RWPE1 (cell line): ENCODE measurements at places on chromosomes 3 and 15.

DNA sequence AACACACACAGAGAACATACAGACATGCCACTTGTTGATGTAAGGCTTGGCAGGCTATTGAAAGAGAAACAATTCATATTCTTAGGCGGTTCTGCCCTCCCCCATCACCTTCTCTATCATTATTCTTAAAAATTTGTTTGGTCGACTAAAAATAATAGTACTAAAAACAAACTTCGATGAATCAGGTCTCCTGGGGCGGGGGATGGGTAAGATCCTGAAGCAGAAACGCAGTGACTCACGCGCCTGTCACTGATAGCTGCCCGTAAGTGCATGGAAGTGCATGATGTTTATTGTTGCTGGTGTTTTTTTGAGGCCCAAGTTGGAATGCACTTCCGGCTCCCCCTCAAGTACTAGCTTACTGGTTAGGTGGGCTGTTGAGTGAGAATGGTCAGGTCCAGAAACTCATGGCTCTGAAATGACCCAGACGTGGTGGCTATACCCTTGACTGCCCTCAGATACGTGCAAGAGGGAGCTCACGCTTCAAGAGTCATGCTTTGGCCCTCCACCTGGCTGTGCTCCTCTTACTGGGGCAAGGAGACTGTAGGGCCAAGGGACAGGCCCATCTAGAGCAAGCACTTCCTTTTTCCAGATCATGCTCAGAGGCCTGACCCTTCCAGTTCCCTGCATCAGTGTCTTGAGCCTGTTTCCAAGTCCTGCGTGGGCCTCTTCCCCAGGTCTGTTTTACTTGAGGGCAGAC is 10.9 kb downstream of the SMAD3 start:
- peak; percentile 80 for DNase-seq

- DNase-seq = peak; percentile 3
These were observed 8.8 kb downstream of the SNTN start for GRCh38 chr3:63661242-63661641.

GRCh38 chr3:39271363-39271914 is 8.4 kb downstream of the CX3CR1 start:
- no peak for DNase-seq

- DNase-seq = no peak
These were observed 540.6 kb downstream of the NLGN1 start for GRCh38 chr3:173938159-173938558.

- DNase-seq = no peak
These were observed 694.0 kb downstream of the DIPK2A start for GRCh38 chr3:144665567-144666053.

DNA sequence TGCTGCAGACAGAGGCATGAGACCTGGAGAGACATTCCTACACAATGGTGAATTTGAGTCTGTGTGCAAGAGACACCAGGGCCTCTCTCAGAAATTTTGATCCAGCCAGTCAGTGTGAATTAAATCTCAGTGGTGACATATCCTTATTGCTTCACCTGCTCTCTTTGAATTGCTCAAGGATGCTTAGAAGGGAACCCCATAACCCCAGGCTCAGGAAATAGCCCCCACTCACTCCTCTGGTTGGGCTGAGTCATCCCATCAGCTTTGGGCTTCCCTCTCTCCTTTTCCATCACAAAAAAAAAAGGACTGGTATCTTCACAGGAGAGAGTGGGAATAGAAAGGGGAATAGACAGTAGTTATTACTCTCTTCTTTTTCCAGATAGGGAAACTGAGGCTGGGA is 33.0 kb upstream of the LARS2 start:
- DNase-seq = no peak

- no peak for DNase-seq
These were observed 738 bp downstream of the COMMD2 start for GRCh38 chr3:149751551-149751950.

DNA sequence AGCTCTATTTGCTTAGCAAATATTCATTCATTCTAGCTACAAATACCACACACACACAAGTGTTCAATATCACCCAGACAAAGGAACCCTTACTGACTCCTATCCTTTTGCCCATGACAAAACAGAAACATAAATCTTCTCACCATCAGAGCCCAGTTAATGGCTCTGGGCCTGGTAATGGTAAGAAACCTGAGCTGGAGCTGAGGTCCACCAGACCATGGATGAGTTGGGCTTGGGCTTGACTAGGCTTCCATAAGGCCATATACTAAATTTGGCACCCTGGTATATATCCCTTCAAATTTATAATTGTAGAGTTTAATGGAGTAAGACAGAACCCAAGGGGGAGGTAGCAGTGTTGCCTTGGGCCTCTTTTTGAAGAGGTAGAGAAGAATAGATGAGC is 29.4 kb downstream of the GPR176 start:
- DNase-seq = no peak

DNA sequence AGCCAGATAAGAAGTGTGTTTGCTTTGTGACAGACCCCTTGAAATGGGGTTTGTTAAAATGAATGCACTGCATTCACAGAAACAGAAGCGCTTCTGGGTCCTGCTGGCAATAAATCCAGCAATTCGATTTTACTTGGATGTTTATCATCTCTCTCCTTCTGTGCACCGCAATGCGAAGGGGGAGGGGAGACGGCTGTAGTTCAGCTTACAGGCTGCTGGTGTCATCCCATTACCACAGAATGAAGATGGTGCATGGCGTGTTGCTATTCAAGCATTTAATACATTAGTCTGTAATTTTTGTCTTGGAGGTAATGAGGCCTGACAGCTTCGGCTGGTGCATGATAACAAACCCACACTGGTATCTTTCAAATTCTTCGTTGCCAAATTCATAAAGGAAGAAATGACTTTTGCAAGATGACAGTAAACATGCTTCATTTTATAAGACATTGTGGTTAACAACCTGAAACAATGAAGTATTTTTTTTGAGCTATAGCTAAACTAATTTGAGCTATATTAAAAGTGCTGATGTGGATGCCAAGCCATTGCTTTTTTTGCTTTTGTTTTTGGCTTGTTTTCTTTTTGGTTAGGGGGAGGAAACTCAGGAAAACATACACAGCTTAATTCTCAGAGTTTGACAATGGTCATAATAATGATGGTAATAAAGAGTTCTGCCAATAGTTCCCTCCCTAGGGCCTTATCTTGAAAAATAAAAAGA is 418.3 kb downstream of the OTOL1 start:
- DNase-seq = no peak

DNA sequence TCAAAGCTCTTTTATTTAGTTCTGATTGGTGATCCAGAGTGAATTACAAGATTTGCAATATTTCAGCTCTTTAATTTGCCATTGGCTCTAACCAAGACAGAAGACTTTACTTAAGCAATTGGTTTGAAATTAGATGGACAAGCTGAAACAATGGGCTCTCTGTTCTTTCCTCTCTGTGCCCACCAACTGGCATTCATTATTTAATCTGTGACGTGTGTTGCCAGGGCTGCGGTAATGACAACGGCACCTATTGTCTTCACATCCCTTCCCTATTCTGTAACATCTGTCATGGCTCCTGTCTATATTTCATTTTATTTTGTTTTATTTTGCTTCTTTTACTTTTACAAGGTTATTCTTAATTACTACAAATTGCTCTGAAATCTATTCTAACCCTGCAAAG is 33.9 kb downstream of the PLD1 start:
- no peak for DNase-seq

DNA sequence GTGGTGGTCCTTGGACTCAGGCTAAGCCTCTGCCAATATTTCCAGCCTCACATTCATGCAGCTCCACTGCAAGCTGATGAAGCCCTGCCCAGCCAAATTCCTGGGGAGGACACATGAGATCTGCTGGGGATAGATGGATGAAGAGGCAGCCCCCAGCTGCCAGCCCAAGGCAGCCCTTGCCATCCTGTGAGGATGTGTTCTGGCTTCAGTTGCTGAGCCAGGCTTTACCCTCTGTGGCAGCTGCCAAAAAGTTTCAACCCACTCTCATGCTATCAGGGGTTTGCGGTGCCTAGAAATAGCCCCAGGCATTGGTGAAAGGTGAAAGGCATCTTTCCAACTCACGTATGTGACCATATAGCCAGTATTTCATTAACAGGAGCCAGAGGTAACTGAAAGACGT is 37.6 kb downstream of the C2CD4A start:
- DNase-seq = no peak

GRCh38 chr3:27756877-27757276 is 34.8 kb upstream of the EOMES start:
- peak; percentile 71 for DNase-seq

DNA sequence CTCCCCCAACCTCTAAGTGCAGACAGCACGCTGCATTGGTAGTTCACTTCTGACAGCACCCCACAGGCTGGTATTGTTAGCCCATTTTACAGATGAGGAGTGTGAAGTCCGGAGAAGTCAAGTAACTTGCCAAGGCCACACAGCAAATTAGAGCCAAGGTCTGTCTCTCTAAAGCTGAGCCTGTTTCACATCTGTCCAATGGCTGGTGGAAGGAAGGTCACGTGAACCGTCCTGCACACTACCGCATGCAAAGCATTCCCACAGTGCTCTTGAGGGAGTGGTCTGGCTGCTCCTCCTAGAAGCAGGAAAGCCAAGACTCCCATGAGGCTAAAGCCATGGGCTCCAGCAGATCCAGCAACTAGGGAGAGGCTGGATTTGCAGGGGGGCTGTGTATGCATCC is 50.0 kb downstream of the MGLL start:
- no peak for DNase-seq

GRCh38 chr3:194089357-194090177 is 46.4 kb upstream of the HES1 start:
- DNase-seq = peak; percentile 98

GRCh38 chr3:103685939-103686338 is 1251.1 kb downstream of the ZPLD1 start:
- no peak for DNase-seq

DNA sequence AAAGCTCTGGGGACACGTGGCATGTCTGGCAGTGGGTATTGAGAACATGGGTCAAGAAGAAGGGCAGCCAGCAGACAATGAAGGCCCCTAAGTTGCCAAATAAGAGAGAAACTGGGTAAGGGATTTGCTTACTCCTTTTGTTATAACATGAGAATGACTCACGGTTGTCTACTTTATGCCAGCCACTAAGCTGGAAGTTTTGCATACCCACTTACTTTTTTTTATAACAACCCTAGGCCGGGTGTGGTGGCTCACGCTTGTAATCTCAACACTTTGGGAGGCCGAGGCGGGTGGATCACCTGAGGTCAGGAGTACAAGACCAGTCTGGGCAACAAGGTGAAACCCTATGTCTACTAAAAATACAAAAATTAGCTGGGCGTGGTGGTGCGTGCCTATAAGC is 50.0 kb downstream of the DRD3 start:
- DNase-seq = no peak

DNA sequence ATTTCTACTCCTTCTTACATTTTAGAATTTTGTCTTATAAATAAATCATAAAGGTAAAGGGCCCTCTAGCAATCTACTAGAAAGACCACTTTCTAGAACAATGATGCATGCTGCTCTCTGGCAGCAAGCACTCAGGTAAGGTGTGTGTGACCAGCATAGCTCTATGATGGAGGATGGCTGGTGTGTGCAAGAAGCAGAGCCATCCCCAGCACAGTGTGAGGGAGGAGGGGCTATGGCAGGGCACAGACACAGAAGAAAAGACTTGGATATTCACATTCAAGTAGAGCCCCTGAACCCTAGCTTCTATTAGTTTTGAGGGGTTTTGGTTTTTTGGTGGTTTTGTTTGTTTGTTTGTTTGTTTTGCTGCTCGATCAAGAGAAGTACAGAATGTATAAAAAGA is 277.1 kb upstream of the CCDC54 start:
- no peak for DNase-seq

GRCh38 chr15:67148196-67148701 is 82.8 kb downstream of the SMAD3 start:
- no peak for DNase-seq

- DNase-seq = no peak
These were observed 18.0 kb downstream of the PDIA5 start for GRCh38 chr3:123084738-123085237.

GRCh38 chr3:38655708-38656300 is 6.3 kb upstream of the SCN5A start:
- peak; percentile 15 for DNase-seq

- no peak for DNase-seq
These were observed 96.3 kb upstream of the ALDH1A3 start for GRCh38 chr15:100783291-100783690.

DNA sequence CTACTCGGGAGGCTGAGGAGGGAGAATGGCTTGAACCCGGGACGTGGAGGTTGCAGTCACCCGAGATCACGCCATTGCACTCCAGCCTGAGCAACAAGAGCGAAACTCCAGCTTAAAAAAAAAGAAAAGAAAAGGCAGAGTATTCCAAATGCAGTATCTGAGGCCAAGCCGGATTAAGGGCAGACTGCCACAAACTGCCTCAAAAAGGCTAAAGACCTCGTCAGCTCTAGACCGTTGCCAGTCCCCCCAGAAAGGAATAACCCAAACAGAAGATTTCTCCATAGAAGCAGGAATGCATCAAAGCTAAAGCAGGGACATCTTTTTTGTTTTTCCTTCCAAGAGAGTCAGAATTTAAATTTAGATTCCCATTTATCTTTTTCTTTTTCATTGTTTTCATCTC is 72.9 kb downstream of the TM4SF4 start:
- DNase-seq = no peak

DNA sequence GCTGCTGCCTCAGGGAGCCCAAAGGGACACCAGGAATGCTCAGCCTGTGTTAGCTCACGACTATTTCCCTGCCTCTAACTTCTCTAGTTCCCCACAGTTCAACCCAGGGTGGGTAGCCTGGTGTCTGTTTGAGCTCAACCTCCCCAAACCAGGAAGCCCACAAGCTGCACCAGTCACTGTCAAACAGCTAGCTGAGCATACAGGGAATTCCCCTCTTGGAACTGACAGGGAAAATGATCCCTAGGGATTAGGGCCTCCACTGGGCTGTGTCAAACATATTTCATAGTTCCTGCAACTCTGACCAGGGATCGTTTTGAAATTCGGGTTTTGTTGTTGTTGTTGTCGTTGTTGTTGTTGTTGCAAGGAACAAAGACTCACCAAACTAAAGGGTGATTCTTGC is 147.1 kb upstream of the ICE2 start:
- no peak for DNase-seq

- no peak for DNase-seq
These were observed 170.1 kb upstream of the GBE1 start for GRCh38 chr3:81931265-81932251.

GRCh38 chr3:69560818-69561217 is 174.9 kb upstream of the FRMD4B start:
- no peak for DNase-seq

DNA sequence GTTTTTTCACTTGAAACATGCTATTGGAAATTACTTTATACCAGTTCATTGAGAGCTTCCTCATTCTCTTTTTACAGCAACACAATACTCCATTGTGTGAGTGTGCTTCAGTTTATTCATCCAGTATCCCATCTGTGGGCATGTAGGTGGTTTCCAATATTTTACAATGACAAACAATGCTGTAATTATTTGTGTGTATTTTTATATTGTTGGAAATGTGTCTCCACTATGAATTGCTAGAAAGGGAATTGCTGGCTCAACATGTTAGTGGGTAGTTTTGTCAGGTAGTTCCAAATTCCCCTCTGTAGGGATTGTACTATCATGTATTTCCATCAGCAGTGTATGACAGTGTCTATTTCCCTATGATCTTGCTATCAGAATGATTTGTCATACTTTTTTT is 65.8 kb upstream of the MAGI1 start:
- DNase-seq = no peak

- peak; percentile 66 for DNase-seq
These were observed 13.1 kb downstream of the FBXL22 start for GRCh38 chr15:63610209-63610841.
